CD4-positive, CD25-positive, alpha-beta regulatory T cell (primary cell): ENCODE measurements at places on chromosomes 1 and 21. TPM values are rescaled to one million over a fixed set of nuclear protein-coding genes. Genes with fewer than 3 reads are reported as not detected.

FASLG gene
- not detected for polyA plus RNA-seq

S100A5 gene
- polyA plus RNA-seq = 3.0 TPM

CSF3R gene
- polyA plus RNA-seq = 0.13 TPM

PLEKHN1 gene
- 0.61 TPM for polyA plus RNA-seq

HCRTR1 gene
- polyA plus RNA-seq = not detected

AJAP1 gene
- polyA plus RNA-seq = 0.41 TPM

GUCA2A gene
- polyA plus RNA-seq = not detected

- no peaks in the 10 kb centered on the region for H3K36me3 ChIP-seq
- no peak for DNase-seq
- H3K27ac ChIP-seq = no peak overlapping the region
- no peaks in the 10 kb centered on the region for H3K4me1 ChIP-seq
Measured at GRCh38 chr1:177979272-177979671, 9.4 kb upstream of the SEC16B start.

DNA sequence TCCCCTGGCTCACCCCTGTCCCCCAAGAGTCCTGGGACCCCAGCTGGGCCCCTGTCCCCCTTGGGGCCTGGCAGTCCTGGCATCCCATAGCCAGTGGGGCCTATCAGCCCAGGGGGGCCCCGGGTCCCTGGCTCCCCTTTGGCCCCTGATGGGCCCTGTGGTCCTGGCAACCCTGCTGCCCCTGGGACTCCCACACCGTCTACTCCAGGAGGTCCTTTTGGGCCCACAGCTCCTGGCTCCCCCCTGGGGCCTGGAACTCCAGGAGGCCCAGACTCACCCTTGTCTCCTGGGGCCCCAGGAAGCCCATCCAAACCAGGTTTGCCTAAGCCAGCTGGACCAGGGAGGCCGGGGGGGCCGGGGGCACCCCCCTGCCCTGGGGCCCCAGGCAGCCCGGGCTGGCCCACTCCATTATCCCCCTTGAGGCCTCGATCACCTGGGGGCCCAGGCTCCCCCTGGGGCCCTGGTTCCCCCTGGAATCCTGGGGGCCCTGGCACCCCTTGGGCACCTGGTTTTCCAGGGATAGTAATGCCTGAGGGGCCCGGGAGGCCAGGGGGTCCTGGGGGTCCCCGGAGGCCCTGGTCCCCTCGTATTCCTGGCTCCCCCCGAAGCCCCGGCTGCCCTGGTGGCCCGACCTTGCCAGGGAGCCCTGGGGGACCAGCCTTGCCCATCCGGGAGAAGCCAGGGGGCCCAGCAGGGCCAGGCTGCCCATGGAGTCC lies 10.1 kb downstream of the ADPRS start:
- H3K4me3 ChIP-seq = no peak overlapping the region
- H3K27ac ChIP-seq = no peak overlapping the region
- no peak for DNase-seq
- no peaks in the 10 kb centered on the region for H3K27me3 ChIP-seq
- H3K36me3 ChIP-seq = peaks cover 25% of the 10 kb centered on the region
- peaks cover 5% of the 10 kb centered on the region for H3K4me1 ChIP-seq

- H3K27me3 ChIP-seq = peaks cover 46% of the 10 kb centered on the region
- no peak overlapping the region for H3K27ac ChIP-seq
- H3K4me1 ChIP-seq = peaks cover 17% of the 10 kb centered on the region
- DNase-seq = no peak
- H3K36me3 ChIP-seq = no peaks in the 10 kb centered on the region
Measured at GRCh38 chr1:58573138-58573537, 3.9 kb downstream of the TACSTD2 start.

- H3K4me3 ChIP-seq = no peak overlapping the region
- H3K36me3 ChIP-seq = no peaks in the 10 kb centered on the region
- H3K4me1 ChIP-seq = peaks cover 5% of the 10 kb centered on the region
- DNase-seq = no peak
Measured at GRCh38 chr1:53586765-53587164, 127.6 kb downstream of the DMRTB1 start.

DNA sequence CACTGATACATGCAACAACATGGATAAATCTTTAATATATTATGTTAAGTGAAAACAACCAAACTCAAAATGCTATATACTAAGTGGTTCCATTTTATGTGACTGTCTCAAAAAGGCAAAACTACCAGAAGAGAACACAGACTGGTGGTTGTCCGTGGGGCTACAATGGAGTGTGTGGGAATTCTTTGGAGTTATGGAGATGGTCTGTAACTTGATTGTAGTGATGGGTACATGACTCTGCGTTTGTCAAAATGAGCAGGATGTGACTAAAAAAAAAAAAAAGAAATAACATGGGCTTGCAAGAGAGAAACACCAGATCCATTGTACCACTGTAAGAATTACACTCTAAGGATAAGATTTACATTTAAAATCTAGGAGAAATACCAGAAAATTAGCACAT lies 52.2 kb upstream of the KIAA1614 start:
- H3K27ac ChIP-seq = no peak overlapping the region
- no peaks in the 10 kb centered on the region for H3K4me1 ChIP-seq
- no peaks in the 10 kb centered on the region for H3K27me3 ChIP-seq
- peaks cover 8% of the 10 kb centered on the region for H3K36me3 ChIP-seq

DNA sequence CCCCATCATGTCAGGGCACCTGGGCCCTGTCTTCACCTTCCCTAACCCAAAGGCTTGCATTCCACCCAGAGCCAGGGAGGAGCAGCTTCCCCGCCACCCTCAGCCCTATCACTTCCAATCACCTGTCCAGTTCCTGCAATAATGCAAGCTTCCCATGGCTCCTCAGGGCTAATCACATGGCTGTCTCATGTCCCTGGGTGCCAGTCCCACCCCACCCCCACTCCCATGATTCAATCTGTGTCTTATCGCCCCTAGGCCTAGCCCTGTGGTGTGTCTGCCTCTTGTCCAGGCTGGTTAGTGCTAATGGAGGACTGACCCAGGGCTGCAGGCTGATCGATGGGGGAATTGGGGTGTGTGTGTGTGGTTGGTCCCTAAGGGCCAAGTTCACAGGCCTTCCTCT lies 11.0 kb upstream of the PEAR1 start:
- H3K4me3 ChIP-seq = no peak overlapping the region
- no peaks in the 10 kb centered on the region for H3K4me1 ChIP-seq
- H3K27ac ChIP-seq = no peak overlapping the region
- H3K27me3 ChIP-seq = no peaks in the 10 kb centered on the region
- H3K36me3 ChIP-seq = no peaks in the 10 kb centered on the region
- no peak for DNase-seq

DNA sequence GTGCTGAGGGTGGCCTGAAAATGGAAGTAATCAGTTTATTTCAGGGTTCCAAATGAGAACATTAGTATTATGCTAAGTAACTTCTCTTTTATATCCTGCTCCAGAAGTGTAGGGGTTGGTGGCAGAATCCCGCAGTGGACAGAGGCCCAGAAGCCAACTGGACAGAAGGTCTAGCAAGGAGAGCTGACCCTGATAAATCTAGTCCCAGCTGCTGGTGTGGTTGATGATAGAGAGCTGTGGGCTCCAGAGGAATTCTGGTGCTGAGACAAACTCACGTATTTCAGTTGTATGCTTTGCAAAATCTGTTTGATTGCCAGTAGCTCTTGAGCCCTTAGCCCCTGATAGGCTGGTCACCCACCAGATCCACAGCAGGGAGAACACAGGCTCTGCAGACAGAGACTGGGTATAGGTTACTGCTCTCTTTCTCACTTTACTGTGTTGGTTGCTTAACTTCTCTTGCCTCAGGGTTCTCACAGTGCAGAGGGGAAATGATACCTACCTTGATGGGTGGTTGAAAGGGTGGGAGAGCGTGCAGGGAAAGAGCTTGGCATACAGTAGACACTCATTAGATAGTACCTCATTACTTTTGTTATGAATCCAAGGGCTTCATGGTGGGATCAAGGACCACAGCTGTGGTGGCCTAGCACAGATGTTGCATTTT lies 29.6 kb upstream of the CACNA1E start:
- no peaks in the 10 kb centered on the region for H3K27me3 ChIP-seq
- no peaks in the 10 kb centered on the region for H3K4me1 ChIP-seq
- no peak overlapping the region for H3K27ac ChIP-seq
- H3K36me3 ChIP-seq = no peaks in the 10 kb centered on the region
- no peak overlapping the region for H3K4me3 ChIP-seq

DNA sequence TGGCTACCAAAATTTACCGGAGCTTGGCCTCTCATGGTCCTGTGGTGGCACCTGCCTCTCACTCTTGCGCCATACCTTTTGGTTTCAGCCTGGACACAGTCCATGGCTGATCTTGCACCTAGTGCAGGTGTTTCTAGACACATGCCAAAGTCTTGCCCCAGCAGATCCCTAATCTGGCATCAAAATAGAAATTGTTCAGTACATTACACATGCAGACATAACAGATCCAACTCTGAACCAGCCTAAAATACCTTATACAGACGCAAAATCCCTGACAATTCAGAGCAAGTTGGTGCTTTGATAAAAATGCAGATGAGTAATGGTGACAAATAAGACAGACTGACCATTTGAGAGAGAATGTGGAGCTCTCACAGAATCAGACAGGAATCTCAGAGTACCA lies 44.1 kb downstream of the NGF start:
- H3K4me1 ChIP-seq = no peaks in the 10 kb centered on the region
- no peak overlapping the region for H3K27ac ChIP-seq
- H3K36me3 ChIP-seq = no peaks in the 10 kb centered on the region
- no peak overlapping the region for H3K4me3 ChIP-seq
- DNase-seq = no peak
- no peaks in the 10 kb centered on the region for H3K27me3 ChIP-seq

DNA sequence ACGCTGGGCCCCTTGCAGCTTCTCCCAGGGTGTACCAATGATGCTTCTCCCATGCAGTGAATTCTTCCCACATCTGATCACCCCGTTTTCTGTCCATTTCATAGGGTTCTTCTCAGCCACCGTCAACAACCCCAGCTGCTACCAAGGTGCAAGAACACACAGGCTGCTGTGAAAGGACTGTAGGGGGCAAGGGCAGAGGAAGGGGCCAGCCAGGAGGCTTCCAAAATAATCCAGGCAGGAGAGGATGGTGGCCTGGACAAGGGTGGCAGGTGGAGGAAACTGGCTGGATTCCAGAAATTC lies 113.3 kb upstream of the WNT4 start:
- DNase-seq = no peak
- no peak overlapping the region for H3K27ac ChIP-seq
- H3K36me3 ChIP-seq = no peaks in the 10 kb centered on the region
- H3K4me1 ChIP-seq = no peaks in the 10 kb centered on the region
